RPMI8226 (cell line): ENCODE measurements at places on chromosomes 12 and 14.

DNA sequence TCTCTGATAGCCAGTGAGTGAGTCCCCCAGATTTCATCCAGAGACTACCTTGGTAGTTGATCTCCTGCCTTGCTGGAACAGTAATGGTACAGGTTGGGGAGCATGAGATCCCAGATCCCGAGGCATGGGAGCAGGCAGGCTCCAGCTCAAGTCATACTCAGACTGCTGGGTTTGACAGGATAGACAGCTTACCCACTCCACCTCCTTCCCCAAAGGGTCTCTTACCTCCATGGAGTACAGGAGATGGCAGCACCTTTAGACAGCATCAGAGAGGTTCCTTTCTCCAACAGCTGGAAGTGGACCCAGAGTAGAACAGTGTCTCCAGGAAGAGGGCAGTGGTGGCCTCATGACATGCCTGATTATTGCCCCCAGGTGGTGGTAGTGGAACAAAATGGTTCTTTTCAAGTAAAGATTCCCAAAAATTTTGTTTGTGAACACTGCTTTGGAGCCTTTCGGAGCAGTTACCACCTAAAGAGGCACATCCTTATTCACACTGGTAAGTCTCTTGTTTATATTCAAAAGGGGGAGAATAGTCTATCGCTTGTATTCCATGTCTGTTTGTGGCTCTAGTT lies 4.9 kb upstream of the CSAD start:
- no peak for DNase-seq

GRCh38 chr12:109589240-109589590 lies 15.6 kb downstream of the MVK start:
- no peak for DNase-seq

DNA sequence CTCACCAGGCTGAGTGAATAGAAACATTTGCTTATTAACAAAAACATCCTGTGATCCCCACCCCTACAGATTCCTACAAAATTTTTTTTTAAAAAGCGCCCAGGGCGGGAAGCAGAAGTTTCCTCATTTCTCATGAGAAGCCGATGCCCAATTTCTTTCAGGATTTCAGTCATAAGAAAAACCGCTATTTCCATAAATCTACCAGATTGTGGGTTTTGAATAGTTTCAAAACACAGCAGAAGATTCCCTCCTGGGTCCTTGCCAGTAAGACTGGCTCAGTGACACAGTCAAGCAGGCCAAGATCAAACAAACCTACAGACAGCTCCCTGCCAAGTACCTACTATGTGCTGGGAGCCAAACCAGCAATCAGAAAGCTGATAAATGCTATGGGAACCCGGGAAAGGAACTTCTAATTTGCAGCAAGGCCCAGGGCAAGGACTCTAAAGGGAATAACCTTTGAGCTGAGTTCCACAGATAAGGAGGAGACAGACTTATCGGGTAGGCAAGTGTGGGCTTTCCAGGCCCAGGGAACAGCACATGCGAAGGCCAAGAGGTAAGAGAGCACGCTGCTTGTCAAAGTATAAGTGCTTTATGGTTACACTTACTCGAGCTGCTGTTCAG lies 68.7 kb downstream of the CCDC88C start:
- peak; percentile 41 for DNase-seq

DNA sequence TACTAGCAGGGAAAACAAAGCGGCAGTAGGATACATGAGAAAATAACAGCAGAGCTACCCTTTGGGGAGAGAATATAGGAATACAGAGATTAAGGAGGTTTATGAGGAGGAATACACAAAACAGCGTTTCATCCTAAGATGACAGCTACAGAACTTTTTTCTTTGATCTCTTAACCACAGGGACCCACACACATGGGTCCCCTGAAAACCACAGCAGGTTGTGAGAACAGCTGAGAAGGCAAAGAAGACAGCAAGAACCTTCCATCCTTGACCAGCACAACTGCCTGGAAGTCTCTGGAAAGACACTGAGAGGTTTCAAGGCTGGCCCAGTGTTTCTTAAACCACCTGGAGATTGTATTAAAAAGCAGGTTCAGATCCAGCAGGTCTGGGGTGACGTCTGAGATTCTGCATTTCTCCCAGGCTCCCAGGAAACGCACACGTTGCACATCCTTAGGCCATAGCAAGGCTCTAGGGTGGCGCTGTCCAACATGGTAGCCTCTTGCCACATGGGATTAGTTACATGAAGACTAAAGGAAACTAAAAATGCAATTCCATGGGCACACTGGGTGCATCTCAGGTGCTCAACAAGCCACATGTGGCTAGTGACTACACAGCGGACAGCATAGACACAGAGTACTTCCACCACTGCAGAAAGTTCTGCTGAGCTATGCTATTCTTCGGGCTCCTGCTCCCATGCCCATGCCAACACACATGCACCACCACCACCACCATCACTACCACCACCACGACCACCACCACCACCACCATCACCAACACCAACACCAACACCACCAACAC lies 92.3 kb downstream of the FOXN3 start:
- no peak for DNase-seq

DNA sequence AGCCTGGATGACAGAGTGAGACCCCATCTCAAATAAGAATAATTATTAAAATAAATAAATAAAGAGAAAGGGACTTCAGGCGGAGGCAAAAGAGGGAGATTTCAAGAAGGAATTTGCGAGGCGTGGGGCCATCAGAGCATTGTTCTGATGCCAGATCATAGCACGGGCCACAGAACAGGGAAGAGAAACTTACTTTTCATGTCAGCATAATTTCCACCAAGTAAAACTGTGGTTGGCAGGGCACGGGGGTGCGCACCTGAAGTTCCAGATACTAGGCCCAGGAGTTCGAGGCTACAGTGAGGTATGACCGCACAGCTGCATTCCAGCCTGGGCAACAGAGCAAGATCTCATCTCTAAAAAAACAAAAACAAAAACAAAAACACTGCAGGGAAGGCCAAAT lies 11.0 kb upstream of the PLBD1 start:
- peak; percentile 28 for DNase-seq

GRCh38 chr14:59305231-59305630 lies 116.8 kb downstream of the DAAM1 start:
- DNase-seq = no peak

DNA sequence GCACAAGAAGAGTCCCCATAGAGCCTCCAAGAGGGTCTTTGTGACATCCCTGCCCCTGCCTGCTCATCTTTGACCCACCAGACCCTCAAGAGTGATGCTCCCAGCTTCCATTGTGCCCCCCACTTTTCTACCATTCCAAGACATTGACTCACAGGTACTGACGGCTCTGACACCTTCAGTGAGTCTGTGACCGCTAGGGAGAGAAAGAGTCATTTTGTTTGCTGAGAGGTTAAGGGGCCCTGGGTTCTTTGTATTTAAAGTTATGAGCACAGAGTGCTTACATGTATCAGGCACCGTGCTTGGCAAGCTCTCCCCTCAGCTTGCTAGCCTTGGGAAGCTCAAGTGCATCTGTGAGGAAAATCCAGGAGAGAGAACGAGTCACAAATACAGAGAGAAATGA lies 7.1 kb upstream of the KRT82 start:
- no peak for DNase-seq

GRCh38 chr14:25122843-25123242 lies 72.9 kb upstream of the STXBP6 start:
- DNase-seq = no peak

DNA sequence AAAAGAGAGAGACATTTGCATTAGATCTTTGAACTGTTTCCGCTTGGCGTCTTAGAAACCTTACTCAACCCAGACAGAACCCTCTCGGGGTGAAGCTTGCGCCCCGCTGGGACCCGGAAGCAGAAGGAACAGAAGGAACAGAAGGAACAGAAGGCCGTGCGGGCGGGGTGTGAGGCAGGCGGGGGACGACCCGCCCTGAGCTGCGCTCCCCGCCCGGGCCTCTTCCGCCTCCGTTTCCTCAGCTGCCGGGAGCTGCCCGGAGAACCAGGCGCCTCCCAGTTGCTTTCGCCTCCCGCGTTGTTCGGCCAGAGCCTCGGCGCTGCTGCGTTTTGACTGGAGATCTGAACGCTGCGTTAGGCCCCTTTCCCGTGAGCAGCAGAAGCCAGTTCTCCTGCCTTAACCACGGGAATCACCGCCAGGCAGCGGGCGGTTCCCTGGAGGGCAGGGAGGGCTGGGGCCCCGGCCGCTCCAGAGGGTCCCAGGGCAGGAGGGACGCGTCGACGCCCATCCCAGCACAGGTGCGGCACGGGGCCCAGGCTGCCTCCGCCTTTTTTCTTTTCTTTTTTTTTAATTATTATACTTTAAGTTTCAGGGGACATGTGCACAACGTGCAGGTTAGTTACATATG lies 19.3 kb upstream of the MMP17 start:
- DNase-seq = peak; percentile 70

DNA sequence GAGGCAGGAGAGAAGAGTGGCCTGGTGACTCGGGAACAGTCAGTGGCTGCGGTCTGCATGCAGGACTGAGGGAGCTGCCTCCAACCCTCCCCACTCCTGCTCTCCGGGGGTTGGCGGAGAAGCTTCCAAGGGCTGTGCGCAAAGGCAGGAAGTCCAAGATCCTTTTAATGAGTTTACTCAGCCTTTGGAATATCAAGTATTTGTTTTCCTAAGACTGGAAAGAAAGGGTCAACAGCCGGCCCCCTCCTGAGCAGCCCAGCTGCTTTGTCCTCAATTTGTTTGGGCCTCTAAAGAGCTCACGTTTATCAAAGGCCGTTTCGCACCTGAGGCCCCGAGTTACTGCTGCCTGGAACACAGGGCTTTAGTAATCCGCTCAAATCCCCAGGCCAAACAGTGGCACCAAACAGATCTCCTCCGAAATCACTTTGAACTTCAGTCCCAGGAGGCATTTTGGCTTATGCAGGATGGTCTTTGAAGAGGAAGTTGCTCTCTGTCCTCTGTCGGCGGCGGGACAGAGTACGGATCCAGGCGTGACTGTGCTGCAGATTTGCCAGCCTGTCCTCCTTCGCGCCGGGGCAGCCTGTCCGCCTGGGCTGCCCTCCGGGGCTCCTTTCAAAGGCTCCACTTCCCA lies 117.2 kb upstream of the FZD10 start:
- DNase-seq = no peak

DNA sequence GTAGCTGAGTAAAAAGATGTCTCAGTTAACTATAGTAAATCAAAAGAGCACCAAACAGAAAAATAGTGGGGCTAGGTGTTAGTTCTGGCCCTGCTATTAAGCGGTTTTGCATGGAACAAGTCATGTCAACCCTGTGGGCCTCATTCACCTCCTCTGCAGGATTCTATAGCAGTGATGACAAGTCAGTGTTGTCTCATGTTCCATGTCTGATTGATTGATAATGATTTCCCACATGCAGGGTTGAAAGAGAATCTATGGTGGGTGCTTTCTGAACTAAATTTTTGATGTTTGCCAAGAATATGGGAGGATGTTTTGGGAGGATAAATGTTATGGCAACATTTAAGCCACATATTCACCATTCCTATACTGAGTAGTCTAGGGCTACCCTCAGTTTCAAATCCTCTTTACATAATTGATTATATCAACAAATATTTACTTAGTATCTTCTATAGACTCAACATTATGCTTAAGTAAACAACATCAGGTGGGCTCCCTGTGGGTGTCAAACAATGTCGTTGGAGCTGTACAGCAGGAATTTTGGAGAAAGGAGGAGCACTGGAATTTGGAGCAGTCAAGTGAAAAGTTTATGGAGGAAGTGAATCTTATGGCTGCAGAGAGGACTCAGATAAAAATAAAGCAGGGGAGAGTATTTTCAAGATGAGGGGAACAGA lies 48.6 kb downstream of the IRAK3 start:
- no peak for DNase-seq

GRCh38 chr14:33705490-33705889 lies 245.4 kb downstream of the EGLN3 start:
- no peak for DNase-seq

- peak; percentile 48 for DNase-seq
Measured at GRCh38 chr12:14995583-14996425, 23.0 kb downstream of the PDE6H start.

DNA sequence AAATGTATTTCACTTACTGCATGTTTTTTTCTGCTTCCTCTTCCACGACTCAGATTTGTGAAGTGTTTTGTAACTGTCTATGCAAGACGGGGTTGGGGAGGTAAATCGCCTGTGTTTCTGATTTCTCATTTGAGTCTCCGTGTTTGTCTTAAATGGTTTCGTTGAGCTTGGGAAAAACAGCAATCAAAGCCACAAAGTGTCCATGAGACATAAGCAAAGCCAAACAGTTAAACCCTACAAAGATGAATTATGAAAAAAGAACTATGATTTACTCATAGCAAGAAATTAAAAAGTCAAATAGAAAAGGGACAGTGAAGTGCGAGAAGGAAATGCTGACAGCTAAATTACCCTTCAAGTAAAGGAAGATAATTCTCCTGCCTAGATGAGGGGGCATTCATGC lies 164.3 kb upstream of the TMPO start:
- DNase-seq = no peak

GRCh38 chr12:66388517-66388916 lies 86.2 kb downstream of the HELB start:
- DNase-seq = no peak

DNA sequence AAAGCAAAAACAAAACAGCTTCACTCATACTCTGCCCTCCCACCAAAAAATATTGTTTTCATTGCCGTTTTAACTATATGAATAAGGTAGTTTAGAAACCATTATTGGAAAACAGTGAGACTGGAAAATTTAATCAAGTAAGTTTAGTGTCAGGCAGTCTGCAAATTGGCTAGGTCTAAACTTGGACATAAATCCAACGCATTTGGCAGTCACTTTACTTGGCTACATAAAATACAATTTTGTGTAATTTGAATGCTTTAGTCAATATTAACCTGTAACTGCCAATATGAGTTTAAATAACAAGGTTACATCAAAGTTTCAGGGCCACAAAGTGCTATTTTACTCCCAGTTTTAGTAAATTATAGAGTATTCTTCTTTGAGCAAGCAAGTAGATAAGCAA lies 202.3 kb upstream of the SLC38A2 start:
- DNase-seq = no peak

- DNase-seq = peak; percentile 9
Measured at GRCh38 chr12:50326590-50327284, 43.4 kb upstream of the LIMA1 start.

GRCh38 chr14:75757644-75758402 lies 96.8 kb downstream of the TTLL5 start:
- DNase-seq = no peak

DNA sequence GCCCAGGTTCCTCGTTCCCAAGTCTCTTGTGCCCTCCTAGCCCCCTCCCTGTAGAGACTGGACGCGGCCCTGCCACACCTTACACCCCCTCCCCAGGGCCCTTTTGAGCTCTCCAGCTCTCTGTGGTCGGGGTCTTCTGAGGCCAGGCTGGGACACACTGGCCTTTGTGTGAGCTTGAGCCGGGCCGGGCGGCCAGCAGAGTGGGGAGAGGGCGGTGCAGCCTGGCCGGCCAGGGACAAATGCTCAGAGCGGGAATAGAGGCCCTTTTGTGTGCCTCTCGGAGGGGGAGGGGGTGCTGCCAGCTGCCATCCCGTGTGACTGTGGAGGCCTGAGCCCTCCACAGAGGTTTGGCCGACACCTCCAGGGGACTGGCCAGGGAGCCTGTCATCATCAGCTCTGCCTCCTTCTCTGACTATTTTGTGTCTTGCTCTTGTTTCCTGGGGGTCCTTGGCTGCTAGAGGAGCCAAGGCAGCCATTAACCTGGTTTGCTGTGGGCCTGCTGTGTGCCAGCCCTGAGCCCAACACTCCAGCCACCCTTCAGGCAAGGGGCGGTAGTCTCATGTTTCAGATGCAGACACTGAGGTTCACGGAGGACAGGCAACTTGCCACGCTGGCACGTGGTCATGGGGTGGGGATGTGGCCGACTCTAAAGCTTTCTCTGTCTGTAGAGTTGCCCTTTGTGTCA lies 13.6 kb downstream of the FAM222A start:
- no peak for DNase-seq
